ENCODE measurements at places on chromosomes 6 and 20. TPM values are rescaled to one million over a fixed set of nuclear protein-coding genes. Genes with fewer than 3 reads are reported as not detected.

GRCh38 chr20:48599748-48600469, 227.9 kb downstream of the PREX1 start:
- no peak for DNase-seq

DNA sequence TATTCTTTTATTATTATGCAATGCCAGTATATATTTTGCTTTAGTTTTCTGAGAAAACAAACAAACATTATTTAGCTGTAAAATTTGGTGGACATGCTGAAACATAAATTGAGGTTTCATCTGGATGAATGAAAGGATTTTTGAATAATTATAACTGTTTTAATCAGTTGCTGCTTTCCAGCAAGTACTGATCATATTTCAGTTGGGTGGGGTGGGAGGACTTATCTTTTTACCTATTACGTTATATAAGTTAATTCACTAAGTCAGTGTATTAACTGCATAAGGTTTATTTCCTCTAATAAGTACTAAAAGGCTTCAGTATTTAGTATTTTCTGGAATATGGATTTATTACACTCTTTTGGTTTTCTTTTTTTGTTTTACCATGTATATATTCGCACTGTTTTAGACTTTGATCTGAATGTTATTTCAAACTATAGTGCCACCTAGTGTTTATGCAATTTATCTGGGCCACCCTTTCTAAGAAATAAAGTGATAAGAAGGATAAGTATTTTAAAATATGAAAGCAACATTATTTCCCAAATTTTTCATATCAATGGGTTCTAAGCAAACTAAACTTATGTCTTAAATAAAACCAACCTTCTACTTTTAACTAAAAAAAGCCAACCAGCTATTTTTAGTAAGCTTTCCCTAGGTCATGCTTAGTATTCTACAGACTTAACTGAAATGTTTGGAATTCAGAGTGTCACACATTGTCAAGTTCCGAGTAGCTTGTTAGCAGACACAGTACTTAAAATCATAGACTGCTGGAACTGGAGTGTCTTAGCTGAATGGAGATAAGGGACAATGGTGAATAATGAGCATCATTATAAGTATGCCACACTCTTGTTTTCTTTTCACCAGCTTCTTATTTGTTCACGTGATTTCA, 105.4 kb upstream of the MCHR2 start:
- DNase-seq: no peak

- no peak for DNase-seq
Measured at GRCh38 chr6:136427378-136427717, 122.9 kb downstream of the MAP7 start.

DNA sequence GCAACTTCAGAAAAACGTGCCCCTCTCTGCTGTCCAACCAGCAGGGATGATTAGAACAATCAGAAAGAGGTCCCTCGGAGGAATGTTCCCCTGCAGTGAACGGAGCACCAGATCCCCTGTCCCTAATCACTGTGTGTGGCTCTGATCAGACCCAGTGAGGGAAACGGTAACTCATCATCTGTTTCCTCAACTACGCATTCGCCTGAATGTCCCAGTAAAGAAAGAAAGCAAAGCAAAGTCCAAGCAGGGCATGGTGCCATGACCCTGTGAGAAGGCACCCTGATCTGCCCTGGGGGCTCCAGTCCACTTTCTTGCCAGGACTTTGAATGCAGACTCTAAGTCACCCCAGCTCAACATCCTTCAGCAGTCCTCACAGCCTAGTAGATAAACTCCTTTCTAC, 149.2 kb downstream of the LY86 start:
- no peak for DNase-seq

- DNase-seq: peak; percentile 40
Measured at GRCh38 chr20:23782366-23782983, 31.7 kb upstream of the CST1 start.

- no peak for DNase-seq
Measured at GRCh38 chr6:110951008-110951407, 7.5 kb upstream of the GTF3C6 start.

GRCh38 chr6:149513915-149514314, 29.1 kb upstream of the ZC3H12D start:
- DNase-seq: no peak

The GATA5 gene
- total RNA-seq: not detected

The TREML1 gene
- 0.83 TPM for total RNA-seq

The DEFB129 gene
- not detected for total RNA-seq

The PMEPA1 gene
- 108 TPM for total RNA-seq

The HAO1 gene
- not detected for total RNA-seq
